ENCODE measurements at places on chromosomes 16 and 17.

DNA sequence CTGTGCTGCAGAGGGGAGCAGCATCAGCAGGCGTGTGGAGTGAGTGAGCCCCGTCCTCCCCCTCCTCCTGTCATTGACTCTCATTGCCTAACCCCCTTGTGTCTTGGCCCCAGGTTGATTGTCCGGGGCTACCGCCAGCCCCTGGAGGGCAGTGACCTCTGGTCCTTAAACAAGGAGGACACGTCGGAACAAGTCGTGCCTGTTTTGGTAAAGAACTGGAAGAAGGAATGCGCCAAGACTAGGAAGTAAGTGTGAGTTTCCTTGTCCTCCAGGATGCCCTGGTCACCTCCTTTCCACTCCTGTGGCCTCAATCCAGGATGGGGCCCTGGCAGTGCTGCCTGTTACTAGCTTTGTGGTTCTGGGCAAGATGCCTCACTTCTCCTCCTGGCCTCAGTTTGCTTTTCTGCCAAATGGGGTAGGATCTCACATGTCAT is 87.0 kb downstream of the ABCC1 start:
- no peak for DNase-seq

DNA sequence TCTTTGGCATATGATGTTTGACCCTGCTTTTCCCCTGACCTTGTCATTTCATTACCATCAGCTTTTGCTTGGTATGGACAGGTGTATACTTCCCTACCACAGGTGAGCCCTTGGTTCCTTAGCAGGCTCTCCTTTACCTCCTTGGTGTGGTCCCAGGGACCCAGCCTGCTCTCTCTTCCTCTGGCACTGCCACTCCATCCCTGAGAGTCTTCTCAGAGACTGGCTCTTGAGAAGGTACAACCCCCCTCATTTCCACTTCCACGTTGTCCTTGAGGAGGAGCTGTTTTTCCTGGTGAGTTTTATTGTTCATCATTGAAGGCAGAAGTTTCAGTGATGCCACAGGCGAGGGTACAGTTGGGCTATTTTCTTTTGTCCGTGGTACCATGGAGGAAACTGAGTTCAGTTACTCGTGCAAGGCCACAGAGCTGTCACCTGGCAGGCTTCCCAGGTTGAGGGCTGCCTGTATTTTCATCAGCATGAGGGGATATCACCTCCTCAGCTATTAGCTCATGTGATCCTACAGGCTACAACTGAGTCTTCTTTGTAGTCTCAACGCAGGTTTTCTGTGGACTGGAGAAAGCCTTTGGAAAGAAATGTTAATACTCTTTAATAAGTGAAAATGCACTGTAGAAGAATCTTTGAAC is 52.3 kb downstream of the MSI2 start:
- no peak for DNase-seq

- no peak for DNase-seq
Observed at GRCh38 chr16:10584981-10585438, 4.6 kb upstream of the EMP2 start.

DNA sequence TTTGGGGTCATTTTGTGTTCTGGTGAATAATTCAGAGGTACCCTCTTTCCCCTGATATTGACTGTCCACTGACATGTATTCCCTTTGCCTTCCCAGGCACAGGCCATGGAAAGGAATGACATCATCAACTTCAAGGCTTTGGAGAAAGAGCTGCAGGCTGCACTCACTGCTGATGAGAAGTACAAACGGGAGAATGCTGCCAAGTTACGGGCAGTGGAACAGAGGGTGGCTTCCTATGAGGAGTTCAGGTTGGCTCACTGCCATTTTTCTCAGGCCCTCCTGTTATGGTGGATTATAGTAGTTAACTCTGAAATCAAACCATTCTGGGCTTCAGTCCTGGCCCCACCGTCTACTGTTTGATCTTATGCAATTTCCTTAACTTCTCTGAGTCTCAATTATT is 1.6 kb upstream of the EFTUD2 start:
- DNase-seq = no peak

- DNase-seq = no peak
Observed at GRCh38 chr17:56808503-56808902, 25.2 kb downstream of the C17orf67 start.

DNA sequence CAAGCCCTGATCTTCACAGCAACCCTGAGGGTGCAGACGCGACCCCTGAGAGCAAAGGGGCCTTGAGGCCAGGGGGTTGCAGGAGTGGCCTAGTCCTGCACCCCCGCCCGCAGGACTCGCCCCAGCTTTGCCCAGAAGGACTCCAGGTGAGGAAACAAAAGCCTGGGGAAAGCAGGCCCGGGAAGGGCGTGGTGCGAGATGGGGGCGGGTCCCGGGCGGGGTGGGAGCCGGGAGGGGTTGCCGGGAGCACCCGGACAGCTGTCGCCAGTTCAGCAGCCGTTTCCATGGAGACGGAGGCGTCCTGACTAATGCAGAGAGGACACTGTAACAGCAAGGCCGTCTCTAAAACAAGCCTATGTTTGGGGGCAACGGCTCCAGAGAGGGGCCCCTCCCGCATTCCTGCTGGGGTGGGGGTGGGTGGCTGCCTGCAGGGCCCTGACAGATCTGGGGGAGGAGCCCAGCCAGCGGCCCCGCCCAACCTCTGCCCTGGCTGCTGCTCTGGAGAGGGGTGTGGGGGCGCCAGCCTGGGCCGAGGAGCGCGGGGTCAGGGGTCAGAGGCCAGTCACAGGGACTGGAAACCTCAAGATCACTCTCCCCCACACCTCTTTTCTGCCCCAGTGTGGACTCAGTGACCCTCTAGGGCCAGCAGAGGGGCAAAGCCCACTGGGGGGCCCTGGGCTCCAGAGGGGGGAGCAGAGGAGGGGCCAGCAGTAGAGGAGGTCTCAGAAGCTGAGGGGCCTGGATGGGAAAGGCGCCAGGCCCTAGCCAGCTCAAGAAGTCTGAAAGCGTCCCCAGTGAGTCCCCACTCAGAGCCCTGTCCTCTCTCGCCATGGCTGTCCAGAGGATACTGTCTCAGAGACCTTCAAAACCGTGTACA is 3.1 kb upstream of the TPPP3 start:
- DNase-seq = no peak

DNA sequence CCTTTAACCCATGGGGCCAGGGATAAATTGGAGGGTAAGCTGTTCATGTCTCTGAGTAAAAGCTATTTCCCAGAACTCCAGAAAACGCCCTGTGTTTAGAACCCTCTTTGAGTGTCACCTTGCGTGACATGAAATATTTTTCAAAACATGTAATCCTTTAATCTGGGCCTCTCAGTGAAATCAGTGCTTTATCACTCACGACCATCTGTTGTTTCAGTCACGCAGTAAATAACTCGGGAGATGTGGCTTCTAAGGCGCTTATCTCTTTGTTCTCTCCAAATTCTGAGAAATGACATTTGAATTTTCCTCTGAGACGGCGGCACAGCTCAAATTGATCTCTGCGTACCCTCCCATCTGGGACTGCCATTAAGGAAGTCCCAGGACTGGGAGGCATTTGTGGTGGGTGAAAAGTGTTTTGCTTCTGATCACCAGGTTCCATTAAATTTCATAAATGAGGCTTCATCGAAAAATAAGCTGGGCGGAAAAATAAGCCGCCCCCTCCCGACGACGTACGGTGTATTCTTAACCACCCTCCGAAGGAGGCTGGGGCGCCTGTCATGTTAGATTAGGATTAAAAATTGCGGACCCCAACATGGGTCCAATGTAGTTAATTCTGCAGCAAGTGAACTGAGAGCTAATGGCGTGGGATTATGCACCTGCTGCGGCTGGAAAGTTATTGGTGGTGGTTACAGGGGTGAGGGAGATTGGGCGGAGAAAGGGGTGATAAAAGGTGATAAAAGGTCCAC is 12.7 kb downstream of the WFDC1 start:
- DNase-seq = no peak

GRCh38 chr16:81975637-81976036 is 35.6 kb downstream of the SDR42E1 start:
- no peak for DNase-seq

DNA sequence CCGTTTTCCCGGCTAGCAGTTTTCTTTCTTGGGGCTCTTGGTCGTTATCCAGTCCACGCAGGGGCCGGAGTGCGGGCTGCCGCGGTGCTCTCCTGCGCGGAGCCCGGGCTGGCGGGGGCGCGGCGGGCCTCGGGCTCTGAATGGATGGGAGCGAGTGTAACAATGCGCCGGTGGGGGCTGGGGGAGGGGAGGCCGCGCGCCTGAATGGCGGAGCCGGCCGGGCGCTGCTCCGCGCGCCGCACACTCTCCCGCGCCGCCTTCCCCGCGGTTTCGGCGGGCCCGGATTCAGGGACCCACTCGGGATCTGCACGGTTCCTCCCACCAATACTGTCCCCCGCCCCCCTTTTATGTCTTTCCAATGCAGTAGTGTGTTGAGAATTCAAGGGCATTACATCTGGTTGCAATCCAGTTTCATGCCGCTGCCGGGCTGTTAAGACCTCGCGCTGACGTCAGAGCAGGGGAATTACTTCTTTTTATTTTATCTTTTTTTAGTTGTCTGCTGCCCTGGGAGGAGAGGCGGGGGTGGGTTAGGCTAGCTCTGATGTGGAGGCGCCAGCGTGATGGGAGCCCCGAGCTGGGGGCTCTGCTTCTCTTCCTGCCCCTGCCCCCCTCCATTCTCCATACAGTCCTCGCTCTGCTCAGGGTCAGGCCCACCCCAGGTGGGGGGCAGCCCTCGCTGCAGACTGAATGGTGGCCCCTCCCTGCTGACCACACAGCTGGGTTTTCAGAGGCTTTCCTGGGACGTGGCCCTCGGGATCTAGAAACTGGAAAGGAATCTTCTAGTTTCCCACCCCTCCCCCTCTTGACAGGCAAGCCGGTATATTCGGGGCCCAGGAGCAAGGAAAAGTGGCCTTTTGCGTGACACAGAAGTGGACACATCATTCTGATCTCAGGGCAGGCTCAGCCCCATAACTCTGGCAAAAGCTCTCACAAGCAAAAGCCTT is 1.8 kb downstream of the RAI1 start:
- DNase-seq = peak; percentile 81

- no peak for DNase-seq
Observed at GRCh38 chr17:31466096-31466760, 74.8 kb downstream of the RAB11FIP4 start.

GRCh38 chr16:15672514-15673167 is 22.6 kb downstream of the NDE1 start:
- DNase-seq = peak; percentile 87

DNA sequence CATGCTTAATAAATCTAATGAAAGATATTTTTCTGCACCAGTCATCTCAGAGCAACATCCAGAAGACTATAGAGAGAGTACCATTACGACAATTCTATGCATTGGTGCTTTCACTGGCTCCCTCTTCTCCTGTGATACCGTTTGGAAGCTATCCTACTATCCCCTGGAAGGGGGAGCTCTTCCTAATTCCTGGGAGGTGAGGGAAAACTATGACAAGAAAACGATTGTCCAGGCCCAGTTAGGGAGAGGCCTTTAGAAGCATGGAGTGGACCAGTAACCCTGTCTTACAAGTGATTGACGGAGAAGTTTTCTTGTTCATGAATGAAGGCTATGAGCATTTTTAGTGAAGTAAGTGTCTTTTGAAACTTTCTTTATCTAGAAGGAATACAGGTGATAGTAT is 150.2 kb downstream of the TANC2 start:
- DNase-seq = no peak

GRCh38 chr17:41785859-41786226 is 668 bp downstream of the JUP start:
- DNase-seq = no peak

- no peak for DNase-seq
Observed at GRCh38 chr17:64115043-64115698, 14.8 kb downstream of the ERN1 start.

DNA sequence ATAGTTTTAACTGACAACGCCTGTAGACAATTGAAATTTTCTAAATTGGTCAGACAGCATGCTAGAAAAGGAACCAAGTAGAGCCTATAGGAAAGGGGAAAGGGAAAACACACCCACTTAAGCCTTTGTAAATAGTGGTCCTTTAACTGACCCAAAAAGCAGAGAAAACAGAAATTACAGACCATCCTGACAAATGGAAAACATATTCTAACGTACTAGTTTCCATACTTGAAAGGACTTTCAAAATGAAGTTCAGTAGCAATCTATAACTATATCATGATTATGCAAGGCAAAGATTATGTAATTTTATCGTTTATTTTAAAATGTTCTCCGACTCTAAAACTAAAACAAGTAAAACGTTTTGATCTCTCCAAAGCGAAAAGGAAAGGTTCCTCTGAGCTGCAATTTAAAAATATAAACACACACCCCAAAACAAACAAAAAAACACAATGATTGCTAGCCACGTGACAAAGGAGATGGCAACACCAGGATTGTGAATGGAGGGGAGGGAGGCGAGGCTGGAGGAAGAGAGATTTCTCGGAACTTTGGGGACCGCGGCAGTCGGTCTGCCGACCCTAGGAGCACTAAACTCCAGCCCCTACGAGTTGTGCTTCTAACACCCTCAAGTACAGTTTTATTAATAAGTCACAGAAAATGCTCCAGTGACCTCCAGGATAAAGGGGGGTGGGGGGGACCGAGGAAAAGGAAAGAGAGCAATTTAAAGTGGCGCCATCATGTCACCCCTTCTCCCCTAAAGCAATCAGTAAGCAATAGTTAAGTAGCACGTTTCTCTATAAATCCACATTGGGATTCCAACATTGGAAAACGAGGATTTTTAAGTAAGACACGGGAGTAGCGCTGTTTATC is 1.7 kb downstream of the KANSL1 start:
- DNase-seq = peak; percentile 58

DNA sequence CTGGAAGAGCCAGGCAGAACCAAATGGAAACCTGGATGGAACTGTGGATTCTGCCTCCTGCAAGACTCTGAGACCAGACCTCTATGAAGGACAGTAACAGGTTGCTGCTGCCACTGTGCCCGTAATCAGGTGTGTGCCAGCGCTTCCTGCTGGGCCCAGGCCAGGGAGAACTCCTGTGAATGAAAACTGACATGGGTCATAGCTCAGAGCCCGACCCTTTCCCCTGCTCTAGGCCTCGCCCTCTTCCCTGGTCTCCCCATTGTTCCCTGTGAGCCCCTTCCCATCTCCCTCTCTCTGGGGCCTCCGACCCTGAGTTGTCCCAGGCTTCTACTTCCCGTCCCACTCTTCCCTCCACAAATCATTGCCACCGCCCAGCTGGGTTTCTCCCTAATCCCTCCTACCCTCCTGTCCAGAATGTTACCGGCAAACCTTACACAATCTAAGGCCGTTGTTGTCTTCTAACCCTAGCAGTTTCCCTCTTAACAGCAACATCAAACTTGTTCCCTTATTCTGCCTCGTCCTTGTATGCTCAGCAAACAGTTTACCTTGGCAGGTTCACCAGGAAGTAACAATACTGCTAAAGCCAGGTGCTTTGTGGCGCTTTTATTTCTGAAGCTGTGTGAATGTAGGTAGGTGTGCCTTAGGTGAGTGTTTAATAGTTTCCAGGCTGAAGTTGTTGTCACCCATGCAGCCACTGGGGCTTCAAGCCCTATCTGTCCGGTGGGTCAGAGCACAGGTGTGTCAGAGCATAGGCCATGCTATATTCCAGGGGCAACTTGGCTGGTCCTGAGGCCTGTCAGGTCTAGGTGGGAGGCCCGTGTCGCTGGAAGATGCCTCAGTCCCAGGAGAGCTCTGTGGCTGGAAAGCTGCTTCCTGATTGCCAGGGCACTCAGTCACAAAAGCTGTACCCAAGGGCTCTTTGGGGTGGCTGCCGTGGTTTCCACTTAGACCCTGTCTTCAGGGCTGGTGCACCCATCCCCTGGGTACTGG is 32.0 kb downstream of the SMPD3 start:
- DNase-seq = no peak
